ENCODE measurements at places on chromosomes 4 and X. TPM values are rescaled to one million over a fixed set of nuclear protein-coding genes. Genes with fewer than 3 reads are reported as not detected.

Gene CENPI
- 9.0 TPM for polyA plus RNA-seq

Gene CPZ
- 26.4 TPM for polyA plus RNA-seq

Gene GRIA2
- 1.7 TPM for polyA plus RNA-seq

Gene GAGE12F
- not detected for polyA plus RNA-seq

Gene RHOXF2B
- polyA plus RNA-seq: 0.14 TPM

DNA sequence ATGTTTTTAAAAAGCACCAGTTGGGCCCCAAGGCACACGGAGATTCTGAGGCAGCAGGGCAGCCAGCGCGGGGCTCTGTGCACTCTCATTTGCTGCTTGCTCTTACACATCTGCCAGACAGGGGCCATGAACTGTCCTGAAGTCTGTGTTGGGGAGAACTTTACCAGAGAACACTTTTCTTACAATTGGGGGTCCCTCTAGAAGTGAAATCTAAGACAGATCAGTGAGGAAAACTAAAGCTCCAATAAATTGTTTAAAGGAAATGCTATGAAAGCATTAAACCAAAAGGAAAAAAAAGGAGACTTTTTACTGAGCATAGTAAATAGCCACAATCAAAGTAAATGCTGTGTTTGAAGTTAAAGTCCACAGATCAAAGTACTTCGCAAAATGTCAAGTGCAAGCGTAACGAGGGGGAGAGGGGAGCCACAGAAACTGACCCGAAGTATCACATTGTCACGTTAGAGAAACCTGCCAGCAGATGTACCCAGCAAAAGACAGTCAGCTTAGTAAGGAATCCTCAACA is 37.8 kb downstream of the SORBS2 start:
- DNase-seq: no peak

GRCh38 chr4:10421344-10422055 is 35.7 kb downstream of the ZNF518B start:
- DNase-seq: no peak

GRCh38 chrX:39398215-39398962 is 597.1 kb downstream of the MID1IP1 start:
- DNase-seq: no peak

DNA sequence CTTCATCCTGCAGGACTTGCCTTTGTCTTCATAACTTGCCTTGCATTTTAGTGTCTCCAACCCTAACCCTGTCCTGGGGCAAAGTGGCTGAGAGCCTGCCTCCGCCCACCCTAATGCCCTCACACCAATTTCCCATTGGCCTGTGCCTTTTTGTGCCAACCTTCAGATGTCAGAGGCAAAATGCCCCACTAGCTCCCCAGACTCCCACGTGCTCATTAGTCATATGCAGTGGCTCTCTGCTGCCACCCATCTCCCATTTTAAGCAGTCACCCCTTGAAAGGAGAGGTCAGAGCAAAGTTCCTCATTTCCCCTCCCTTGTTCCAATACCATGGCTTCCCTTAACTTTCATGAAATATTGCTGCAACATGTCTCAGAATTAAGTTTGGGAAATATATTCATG is 74.8 kb upstream of the PASD1 start:
- no peak for DNase-seq

GRCh38 chrX:130110379-130111219 is at the start of gene ELF4:
ELF4 (minus strand) TSS chrX:130110497; CDS start chrX:130081330, 29,167 bp downstream.
- DNase-seq: no peak

- no peak for DNase-seq
Measured at GRCh38 chr4:56570041-56570440, 64.5 kb downstream of the ARL9 start.

- no peak for DNase-seq
Measured at GRCh38 chrX:154355776-154356140, 18.7 kb downstream of the FLNA start.

- DNase-seq: no peak
Measured at GRCh38 chrX:114028907-114029662, 554.8 kb upstream of the HTR2C start.

DNA sequence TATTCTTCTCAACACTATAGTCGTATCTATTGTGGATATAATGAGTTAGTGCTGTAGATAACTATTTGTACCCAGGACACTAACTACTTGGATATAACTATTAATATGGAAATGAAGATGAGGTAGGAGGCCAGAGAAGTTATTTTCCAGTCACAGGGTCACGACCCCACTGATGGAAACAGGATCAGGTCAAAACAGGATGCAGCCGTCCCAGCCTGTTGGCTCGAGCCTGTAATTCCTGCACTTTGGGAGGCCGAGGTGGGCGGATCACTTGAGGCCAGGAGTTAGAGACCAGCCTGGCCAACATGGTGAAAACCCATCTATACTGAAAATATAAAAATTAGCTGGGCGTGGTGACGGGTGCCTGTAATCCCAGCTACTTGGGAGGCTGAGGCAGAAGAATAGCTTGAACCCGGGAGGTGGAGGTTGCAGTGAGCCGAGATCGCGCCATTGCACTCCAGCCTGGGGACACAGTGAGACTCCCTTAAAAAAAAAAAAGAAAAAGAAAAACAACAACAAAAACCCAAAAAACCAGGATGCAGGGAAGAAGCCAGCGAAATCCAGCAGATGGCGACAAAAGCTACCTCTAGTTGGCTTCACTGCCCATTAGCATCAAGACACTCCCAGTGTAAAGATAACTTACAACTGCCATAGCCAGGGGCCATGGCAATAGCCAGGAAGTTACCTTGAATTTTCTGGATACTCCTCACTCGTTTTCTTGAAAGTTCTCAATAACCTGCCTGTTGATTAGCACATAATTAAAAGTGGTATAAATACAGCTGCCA is 37.9 kb upstream of the NKAP start:
- DNase-seq: no peak

DNA sequence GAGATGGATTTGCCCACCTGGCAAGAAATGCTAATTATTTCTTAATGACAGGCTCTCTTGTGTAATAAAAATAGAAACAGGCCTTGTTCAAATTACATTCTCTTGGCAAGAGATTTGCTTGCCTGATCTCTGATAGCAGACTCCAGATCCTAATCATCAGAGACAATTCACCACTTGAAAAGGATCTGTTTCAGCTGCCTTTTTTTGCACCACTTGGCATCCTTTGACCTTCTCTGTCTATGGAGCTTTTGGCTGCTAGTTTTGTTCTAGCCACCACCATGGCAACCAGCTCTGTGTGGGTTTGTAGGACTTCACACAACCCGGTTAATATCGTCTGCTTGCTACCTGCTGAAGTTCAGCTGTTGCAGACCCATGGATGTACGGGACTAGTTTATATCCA is 241.1 kb upstream of the TLL1 start:
- DNase-seq: no peak

DNA sequence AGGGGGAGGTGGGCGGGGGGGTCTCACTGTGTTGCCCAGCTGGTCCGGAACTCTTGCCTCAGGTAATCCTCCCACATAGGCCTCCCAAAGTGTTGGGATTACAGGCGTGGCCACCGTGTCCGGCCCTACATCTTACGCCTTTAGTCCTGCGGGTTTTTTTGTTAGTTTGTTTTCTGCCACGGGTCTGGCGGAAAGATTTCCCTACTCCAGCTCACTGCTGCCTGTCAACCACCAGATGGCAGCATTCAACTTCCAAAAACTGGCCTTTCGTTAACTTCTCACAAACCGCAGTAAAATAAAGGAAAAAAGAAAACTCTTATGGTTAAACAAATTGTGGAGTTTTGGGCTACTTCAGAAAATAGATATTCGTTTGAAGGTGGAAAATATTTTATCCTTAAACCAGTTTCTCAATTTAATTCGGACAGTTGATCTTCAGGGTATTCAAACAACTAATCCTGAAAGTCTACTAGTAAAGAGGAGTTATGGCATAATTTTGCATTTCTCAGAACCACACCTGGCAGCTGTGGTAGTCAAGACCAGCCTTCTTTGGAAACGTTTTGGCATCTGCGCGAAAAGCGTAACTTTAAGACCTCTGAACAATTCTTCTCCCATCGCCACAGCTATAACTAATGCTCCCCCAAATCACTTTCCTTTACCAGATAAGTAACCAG is 41.1 kb downstream of the LUZP4 start:
- peak; percentile 36 for DNase-seq

DNA sequence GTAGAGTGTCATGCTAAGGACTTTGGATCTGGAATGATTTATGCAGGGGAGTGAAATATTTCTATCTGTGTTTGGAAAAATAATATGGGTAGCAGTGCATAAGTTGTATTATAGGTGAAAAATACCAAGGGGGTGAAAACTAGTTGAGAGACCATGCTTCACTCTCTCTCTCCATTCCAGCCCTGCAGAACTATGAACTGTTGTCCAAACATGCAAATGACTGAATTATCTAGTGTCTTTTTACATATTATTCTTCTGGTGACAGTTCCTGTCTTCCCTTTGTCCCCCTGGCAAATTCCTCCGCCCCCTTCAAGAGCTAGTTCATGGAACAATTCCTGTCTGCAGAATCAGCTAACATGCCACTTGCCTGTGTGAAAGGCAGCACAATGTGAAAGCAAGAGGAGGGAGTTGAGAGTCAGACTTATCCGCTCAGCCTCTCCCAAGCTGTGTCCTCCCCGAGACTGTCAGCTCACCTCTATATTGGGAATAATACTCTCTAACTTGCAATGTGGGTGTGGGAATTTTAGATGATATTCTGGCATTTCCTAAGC is 2.3 kb downstream of the PF4 start:
- DNase-seq: no peak

Measured in left renal pelvis (tissue), 4 donors.